ENCODE measurements at places on chromosomes 11 and 22.
A peak's percentile ranks its signal among the peaks of the same experiment; 100 is the strongest.

DNA sequence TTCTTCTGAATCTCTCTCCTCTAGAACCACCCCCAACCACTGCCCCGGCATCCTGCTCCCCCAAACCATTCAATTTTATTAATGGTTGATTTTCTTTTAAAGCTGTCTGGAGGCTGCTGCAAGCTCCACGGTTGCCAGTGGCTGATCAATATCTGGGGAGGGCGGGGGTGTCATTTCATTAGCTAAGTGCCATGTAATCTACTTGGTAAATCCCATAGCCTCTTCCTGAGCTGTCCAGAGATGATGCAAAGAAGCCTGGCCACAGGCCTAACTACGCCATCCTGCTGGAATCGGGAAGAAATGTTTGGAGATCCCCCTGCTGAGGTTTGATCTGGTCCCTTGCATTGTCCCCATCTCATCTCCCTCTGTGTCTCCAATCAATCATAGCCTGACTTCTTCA is 440.1 kb downstream of the MIAT start:
- no peak for DNase-seq

GRCh38 chr22:41181349-41182241 is 23.5 kb upstream of the L3MBTL2 start:
- DNase-seq, result no peak

- no peak for DNase-seq
Measured at GRCh38 chr11:10488121-10488933, 33.3 kb downstream of the AMPD3 start.

DNA sequence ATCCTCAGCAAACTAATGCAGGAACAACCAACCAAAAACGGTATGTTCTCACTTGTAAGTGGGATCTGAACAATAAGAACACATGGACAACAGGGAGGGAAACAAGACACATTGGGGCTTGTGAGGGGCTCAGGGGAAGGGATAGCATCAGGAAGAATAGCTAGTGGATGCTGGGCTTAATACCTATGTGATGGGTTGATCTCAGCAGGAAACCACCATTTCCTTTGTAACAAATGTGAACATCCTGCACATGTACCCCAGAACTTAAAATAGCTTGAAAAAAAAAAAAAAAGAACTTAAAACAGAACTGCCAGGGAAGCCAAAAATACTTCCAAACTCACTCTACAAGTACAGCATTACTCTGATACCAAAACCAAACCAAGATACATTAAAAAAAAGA is 33.8 kb downstream of the CASP4 start:
- DNase-seq, result no peak

DNA sequence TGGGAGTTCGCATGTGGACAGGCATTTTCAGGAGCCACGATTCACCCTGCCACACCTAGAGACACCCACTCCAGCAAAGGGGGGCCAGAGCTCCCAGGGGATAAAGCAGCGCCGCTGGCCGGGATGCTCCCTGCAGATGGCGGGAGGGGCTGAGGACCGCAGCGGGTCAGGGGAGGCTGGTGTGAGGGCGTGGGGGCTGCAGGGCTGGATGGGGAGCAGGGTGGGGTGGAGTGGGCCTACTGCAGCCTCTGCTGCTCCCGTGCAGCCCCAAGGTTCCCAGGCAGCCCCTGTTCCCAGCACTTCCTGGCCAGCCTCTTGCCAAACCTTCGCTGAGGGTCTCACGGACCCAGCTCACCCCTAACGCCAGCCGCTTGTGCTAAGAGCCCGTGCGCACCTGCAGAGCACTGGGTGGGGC is 13.0 kb downstream of the MUC5B start:
- no peak for DNase-seq

- no peak for DNase-seq
Measured at GRCh38 chr22:19893363-19893762, 38.7 kb upstream of the GNB1L start.

- no peak for DNase-seq
Measured at GRCh38 chr11:10295064-10295901, 1.3 kb upstream of the SBF2 start.

- DNase-seq, result no peak
Measured at GRCh38 chr22:40009951-40010671, 15.4 kb downstream of the FAM83F start.

- no peak for DNase-seq
Measured at GRCh38 chr11:71432761-71433647, 15.2 kb downstream of the DHCR7 start.

GRCh38 chr11:46987183-46987582 is 50.6 kb downstream of the CSTPP1 start:
- no peak for DNase-seq

GRCh38 chr11:35292279-35292678 is 127.1 kb downstream of the SLC1A2 start:
- no peak for DNase-seq

- DNase-seq, result peak; percentile 80
Measured at GRCh38 chr11:93740031-93740729, 1.1 kb downstream of the TAF1D start.

DNA sequence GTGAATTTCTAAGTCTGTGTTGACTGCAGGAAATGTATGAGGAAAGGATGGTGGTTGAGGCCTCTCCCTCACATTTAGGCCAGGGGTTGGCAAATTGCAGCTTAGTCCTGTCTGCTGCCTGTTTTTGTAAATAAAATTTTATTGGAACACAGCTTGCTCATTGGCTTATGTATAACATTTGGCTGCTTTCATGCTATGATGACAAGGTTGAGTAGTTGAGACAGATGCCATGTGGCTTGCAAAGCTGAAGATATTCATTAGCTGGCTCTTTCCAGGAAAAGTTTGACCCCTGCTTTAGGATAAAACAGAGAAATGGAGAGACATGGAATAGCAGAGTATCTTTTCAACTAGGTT is 46.2 kb downstream of the BCR start:
- DNase-seq, result no peak

DNA sequence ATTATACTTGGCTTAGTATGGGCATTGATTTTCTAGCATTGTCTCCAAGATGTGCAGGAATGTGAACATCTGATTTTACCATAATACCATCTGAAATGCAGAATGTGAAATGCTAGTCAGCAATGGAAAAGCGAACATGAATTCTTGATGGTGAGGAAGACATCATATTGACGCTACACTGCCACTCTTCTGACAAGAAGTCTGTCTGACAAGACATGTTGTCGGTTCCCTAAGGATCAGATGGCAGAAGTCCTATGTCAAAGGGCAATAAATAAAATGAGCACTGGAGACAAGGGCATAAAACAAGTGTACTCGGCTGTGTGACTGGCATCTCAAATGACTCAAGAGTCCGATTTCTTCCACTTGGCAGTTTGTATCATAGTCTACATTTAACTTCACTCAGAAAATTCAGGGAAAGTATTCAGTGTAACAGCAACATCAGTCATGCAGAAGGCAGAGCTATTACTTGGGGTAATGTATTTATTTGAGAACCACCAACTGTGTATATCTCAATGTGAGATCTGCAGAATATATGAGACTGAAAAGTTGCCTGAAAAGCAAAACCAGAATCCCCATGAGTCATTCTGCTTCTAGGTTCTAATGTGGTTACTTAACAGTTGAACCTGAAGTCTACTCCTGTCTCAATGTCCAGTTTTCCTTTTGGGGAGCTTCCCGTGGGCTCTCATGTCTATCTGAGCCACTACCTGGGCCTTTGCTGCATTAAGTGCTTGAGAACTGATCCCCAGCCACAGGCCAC is 51.5 kb downstream of the SLC17A6 start:
- DNase-seq, result no peak

DNA sequence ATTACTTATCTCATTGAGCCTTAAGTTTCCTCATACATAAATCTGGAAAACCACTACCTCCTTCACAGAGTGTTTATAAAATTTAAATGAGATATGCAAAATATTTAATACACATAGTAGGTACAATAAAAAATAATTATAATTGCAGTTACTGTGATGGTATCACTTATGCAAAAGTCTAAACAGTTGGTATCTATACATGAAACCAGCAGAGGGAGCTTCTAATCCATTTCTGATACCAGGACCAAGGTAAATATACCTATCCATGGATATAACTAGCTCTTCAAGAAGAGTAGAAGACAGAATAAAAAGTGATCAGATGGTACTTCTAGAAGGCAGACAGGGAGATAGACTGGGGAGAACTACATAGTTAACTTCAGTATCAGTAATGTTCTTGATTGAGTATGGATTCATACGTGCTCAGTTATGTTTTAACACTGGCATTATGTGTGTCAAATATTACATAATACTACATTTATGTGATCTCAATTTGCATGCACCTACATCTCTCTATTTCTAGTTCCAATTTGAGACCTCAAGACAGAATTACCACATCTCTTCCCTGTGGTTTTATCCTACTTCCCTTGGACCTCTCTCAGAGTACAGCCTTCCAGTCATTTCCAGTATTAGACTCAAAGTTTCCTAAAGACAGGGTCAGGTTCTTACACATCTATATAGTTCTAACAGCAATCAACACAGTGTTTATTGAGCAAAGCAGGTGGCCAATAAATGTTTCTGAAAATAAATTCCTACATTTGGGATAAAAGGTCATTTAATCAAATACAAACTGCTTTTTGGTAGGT is 13.7 kb upstream of the TSG101 start:
- DNase-seq, result peak; percentile 37

DNA sequence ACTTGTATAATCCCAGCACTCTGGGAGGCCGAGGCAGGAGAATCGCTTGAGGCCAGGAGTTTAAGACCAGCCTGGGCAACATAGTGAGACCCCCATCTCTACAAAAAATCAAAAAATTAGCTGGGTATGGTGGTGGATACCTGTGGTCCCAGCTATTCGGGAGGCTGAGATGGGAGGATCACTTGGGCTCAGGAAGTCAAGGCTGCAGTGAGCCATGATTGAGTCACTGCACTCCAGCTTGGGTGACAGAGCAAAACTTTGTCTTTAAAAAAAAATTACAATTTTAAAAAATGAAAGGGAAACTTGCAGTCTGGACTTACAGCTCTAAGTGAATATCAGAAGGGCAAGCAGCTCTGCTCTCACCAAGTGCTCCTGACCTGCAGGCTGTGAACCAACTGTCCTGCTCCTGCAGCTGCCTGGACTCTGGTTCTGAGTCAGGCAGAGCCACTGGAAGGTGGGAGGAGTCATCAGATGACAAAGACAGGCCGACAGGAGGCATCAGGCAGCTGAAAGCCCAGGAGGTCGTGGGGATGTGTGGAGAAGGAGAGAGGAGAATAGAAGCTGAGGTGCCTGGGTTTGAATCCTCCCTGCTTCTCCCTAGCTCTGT is 9.6 kb downstream of the SMTNL1 start:
- peak; percentile 58 for DNase-seq
